ENCODE measurements at places on chromosomes 2 and 18.
A peak's percentile ranks its signal among the peaks of the same experiment; 100 is the strongest.

DNA sequence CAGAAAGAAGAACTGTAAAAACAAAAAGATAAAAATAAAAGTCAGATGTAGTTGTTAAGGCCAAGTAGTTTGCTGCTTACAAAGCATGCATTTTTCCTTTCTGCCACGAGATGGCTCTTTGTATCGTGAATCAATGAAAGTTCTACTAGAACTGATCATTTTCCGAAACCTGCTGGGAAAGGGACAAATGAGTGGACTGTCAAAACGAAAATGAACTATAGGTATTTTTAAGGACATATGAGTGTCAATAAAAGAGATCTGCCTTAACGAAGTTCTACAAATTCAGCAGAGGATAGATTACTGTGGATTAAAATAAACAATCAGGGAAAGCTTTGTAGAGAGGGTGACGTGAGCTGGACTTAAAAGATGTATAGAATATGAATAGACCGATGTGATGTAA, 15.0 kb upstream of the ELOA2 start:
- peak; percentile 45 for DNase-seq

DNA sequence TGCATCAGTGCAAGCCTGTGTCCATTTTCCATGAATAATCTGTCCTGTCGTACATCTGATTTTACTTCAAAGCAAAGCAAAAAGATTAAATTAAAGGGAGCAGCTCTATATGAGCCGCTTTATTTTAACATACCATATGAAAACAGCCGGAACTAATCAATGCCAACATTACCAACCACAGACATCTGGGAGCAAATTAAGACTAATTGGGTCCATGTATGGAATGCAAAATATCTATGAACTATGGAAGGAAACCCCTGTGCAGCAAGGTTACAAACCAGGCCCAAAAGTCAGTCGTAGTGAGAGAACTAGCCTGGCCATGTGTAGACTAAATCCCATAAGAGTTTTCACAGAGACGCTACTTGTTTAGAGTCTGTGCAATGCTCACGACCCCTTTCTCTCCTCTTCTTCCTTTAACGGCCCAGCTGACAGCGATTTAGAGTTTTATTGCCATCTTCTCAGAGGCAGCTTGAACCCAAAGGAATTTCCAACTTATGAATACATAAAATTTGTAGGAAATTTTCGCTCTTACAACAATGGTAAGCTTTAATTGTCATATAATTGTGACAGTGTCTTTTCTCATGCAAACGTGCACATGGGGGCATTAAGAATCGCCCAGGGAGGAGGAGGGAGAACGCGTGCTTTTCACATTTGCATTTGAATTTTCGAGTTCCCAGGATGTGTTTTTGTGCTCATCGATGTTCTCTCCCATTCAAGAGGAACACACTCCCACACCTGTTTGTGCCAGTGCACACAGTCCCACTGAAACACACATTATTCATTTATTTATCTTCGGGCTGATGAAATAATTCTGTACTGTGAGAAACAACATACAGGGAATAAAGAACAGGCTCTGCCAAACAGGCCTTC, 52.9 kb upstream of the RPL31 start:
- DNase-seq = no peak

- DNase-seq = no peak
Observed at GRCh38 chr2:67799886-67800285, 262.9 kb downstream of the C1D start.

- DNase-seq = no peak
Observed at GRCh38 chr2:3580449-3580848, 5.4 kb downstream of the RPS7 start.

- DNase-seq = no peak
Observed at GRCh38 chr18:11862468-11863137, 11.4 kb downstream of the CHMP1B start.

GRCh38 chr2:200788121-200788718, 23.5 kb upstream of the BZW1 start:
- no peak for DNase-seq
